ENCODE measurements at places on chromosomes 3 and 15.

GRCh38 chr15:85496551-85497171 lies 116.3 kb downstream of the AKAP13 start:
- DNase-seq, result no peak

- no peak for DNase-seq
These were observed 1.6 kb downstream of the SERP1 start for GRCh38 chr3:150544726-150545125.

- DNase-seq, result no peak
These were observed 61.3 kb upstream of the OSTN start for GRCh38 chr3:191137708-191138107.

- no peak for DNase-seq
These were observed 21.5 kb upstream of the TIMP4 start for GRCh38 chr3:12180218-12180617.

GRCh38 chr3:21170964-21171363 lies 580.0 kb downstream of the ZNF385D start:
- DNase-seq, result peak; percentile 57

DNA sequence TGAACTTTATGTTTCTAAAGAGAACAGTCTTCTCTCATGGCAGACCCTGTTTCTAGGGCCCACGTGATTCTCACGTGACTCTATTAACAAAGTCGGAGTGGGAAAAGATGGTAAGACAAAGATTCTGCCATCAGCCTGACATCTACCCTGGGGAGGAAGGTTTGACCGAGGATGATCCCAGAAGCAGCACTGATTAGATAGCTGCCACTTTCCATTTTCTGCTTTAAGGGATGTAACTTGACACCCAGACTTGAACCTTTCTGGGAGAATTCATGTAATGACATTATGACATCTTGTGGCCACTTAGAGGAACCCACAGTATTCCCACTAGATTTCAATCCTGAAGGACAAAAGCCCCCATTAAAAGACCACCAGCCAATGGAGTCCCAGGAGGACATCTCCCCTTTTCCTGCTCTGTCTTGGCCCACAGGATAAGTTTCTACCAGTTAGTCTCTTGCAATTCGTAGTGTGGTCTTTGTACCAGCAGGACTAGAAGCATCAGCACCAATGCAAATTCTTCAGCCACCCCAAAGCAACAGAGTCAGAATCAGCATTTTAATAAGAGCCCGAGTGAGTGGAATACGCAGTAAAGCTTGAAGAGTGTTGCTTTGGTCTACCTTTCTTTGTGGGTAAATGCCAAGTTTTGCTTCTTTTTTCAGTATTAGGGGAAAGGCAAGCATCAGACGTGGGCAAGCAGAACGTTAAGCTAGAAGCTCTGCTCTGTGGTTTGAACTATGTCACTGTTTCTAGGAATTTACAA lies 480.5 kb upstream of the PROK2 start:
- peak; percentile 50 for DNase-seq

DNA sequence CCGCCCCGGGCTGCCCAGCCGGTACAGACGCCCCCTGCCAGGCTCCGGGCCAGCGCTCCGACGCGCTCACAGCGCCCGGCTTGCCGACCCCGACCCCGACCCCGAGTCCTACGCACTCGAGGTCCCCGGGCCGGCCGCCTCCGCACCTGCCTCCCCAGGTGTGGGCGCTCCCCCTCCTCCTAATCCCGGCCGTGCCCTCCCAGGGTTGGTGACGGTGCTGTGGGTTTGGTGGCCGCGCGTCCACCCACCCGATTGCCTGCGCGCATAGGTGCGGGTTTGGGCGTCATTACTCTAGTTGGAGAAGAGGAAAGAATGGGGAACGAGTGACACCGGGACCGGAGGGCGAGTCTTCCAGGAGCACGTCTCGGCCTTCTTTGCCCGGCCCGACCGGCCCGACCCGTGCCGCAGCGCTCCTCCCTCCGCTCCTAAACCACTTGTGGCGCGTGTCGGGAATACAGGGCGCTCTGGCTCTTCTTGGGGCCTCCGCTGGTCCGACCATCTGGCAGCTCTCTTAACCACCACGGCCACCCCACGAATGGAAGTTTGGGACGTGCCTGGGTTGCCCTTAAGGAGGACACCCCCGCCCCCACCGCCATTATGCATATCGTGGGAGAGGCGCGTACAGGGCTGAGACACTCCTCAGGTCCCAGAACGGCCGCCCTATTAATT lies 810 bp upstream of the THRB start:
- DNase-seq, result no peak

- no peak for DNase-seq
These were observed 435.7 kb downstream of the DIPK2A start for GRCh38 chr3:144407335-144407734.

GRCh38 chr15:41336549-41336948 lies 3.9 kb downstream of the NUSAP1 start:
- DNase-seq, result no peak

DNA sequence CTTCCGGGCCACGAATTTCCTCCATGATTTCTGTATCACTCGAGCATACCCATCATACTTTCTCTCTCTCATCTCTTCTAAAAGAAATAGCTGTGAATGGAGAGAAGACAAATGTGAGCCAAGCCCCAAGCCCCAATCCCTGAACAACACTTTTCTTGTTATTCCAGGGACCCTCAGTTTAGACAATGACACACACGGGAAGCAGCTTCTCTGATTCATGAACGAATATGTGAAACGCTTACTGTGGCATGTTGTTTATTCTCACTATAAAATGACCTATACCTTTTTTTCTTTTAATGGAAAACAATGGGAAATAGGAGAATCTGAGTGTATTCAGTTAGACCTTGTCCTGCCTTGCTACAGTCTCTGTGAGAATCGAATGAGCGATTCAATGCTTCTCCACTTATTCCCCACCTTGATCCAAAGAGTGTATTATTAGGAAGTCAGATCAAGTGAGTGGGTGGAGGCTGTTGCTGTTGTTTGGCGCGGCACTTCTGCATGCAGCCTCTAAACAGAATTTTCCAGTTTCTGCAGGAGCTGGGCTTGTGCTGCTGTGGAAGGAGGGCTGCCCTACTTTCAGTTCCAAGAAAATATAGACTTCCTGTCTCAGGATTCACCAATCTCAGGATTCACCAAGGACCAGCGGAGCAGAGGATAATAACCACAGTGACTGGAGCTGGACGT lies 32.4 kb upstream of the LDHAL6B start:
- no peak for DNase-seq

DNA sequence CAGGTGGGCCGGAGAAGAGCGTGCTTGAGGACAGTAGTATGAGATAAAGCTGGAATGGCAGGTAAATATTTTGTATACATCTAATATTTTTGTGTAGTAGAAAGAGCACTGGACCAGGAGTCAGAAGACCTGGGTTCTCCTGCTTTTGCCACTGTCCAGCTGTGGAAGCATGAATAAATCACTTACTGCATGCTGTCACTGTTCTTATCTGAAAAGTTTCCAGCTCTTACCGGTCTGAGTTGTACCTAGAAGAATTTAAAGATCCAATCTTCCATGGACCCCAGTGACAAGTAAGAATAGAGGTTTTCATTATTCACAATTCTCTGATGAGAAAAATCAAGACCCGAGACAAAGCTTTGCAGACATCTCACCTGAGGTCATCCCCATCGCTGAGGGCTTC lies 5.9 kb downstream of the XPC start:
- no peak for DNase-seq
